Panc1 (cell line): ENCODE measurements at places on chromosomes 4 and X. TPM values are rescaled to one million over a fixed set of nuclear protein-coding genes. Genes with fewer than 3 reads are reported as not detected.

DNA sequence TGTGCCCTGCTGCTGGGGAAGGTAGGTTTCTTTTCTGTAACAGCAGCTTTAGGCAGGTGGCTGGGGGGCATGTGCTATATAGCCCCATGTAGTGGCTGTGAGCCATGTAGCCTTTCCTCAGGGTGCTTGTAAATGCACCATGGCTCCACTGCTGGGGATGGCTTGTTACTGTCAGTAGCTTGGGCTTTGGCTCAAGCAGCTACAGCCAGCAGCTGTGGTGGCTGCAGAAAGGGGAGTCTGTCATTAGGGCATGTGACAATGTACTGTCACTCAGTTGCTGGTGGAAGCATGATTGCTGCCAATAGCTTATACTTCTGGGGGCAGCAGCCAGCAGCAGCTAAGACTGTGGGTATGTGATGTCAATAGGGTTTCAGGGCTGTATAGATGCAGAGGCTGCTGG is 33.9 kb upstream of the DDIT4L start:
- no peaks in the 10 kb centered on the region for H3K4me1 ChIP-seq
- DNase-seq, result no peak
- no peaks in the 10 kb centered on the region for H3K27me3 ChIP-seq

Gene FRMPD3
- 0.31 TPM for total RNA-seq

Gene EREG
- 2.1 TPM for total RNA-seq

Gene ANAPC10
- total RNA-seq, result 10.5 TPM
